Dermis microvascular lymphatic vessel endothelial cell (primary cell): ENCODE measurements at places on chromosomes 6 and 20. TPM values are rescaled to one million over a fixed set of nuclear protein-coding genes. Genes with fewer than 3 reads are reported as not detected.

GINS1 gene
- total RNA-seq: 5.9 and 15.9 TPM in 2 replicates

GSTA1 gene
- not detected in 2 replicates for total RNA-seq

GABRR2 gene
- 0.13 and 0.38 TPM in 2 replicates for total RNA-seq

TMEM217 gene
- total RNA-seq: 8.6 and 11.3 TPM in 2 replicates

SLC17A9 gene
- total RNA-seq: 5.4 and 6.2 TPM in 2 replicates

TPX2 gene
- total RNA-seq: 12.9 and 28.5 TPM in 2 replicates

EFCAB8 gene
- under 0.01 TPM in 1 of 2 replicates, not detected in the other for total RNA-seq

LHFPL5 gene
- total RNA-seq: not detected in 2 replicates

GLP1R gene
- total RNA-seq: not detected in 2 replicates

BMP5 gene
- not detected in 2 replicates for total RNA-seq

UBD gene
- total RNA-seq: 39.0 and 91.9 TPM in 2 replicates

BRPF3 gene
- total RNA-seq: 5.1 and 8.7 TPM in 2 replicates

HMGCLL1 gene
- not detected in 2 replicates for total RNA-seq

EPHA7 gene
- total RNA-seq: under 0.01 TPM in 2 replicates

TP53INP2 gene
- total RNA-seq: 3.3 and 6.7 TPM in 2 replicates

PTK6 gene
- under 0.01 TPM in 2 replicates for total RNA-seq

TSPO2 gene
- total RNA-seq: not detected in 2 replicates

EYS gene
- total RNA-seq: 0.13 TPM in 1 of 2 replicates, not detected in the other

KHDRBS2 gene
- total RNA-seq: not detected in 2 replicates

ENPP3 gene
- 0.51 and 1.4 TPM in 2 replicates for total RNA-seq

MEI4 gene
- total RNA-seq: not detected in 2 replicates

LY6G6D gene
- not detected in 2 replicates for total RNA-seq

ARID1B gene
- total RNA-seq: 22.0 and 38.2 TPM in 2 replicates

PAK5 gene
- under 0.01 TPM in 2 replicates for total RNA-seq

ADISSP gene
- total RNA-seq: 22.1 and 24.0 TPM in 2 replicates
